ENCODE measurements at places on chromosomes 11 and 22. TPM values are rescaled to one million over a fixed set of nuclear protein-coding genes. Genes with fewer than 3 reads are reported as not detected.

- H3K27ac ChIP-seq = peak overlapping the region; percentile 3
- DNase-seq = no peak
- H3K36me3 ChIP-seq = no peaks in the 10 kb centered on the region
These were observed 189.6 kb downstream of the ADAMTS15 start for GRCh38 chr11:130638033-130638432.

DNA sequence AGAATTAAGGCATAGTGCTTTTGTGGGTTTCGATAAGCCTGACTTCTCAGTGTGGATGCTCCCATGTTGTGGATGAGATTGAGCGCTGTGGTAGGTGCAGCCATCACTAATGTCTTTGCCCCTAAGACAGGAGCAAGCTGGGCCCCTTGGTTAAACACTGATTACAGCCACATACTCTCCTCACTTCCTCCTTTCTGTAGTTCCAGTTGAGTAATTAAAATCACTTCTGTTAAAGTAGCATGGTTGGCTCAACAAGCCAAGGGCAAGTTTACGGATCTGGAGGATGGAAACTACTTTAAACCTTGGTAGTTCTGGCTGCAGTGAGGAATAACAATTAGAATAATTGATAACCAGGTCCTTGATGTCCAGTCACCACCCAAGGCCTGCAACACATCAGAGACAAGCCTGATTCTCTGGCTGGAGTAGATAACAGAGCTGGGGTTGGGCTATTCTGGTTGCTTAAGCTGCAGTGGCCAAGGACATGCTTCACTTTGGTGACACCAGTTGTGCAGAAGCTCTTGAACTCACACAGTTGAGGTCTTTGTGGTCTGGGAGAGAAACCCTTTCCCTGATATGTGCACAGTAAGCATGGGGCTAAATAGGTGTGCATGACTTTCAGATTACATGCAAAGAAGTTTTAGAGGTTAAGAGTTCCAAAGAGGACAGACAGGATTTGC is 81.3 kb downstream of the KIRREL3 start:
- no peak overlapping the region for H3K4me3 ChIP-seq
- H3K27ac ChIP-seq = peak overlapping the region; percentile 19
- no peaks in the 10 kb centered on the region for H3K27me3 ChIP-seq
- no peaks in the 10 kb centered on the region for H3K36me3 ChIP-seq

DNA sequence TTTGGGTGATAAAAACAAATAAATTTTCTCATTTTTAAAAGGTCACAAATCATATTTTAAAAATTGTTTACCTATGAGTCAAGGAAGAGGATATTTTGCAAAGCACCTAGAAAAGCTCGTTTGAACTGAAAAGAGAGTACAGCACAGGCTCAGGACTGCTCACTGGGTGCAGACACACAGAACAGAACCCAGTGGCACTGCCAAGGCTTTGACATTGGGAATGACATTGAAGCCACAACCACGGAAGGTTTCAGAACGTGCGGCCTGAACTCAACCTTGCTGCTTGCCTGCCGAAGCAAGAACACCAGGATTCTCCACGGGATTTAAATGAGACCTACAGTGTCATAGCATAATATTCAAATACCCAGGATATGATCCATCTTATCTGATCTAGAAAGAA is 597.1 kb upstream of the B3GAT1 start:
- no peak overlapping the region for H3K4me3 ChIP-seq
- no peaks in the 10 kb centered on the region for H3K36me3 ChIP-seq
- H3K4me1 ChIP-seq = peaks cover 37% of the 10 kb centered on the region
- no peaks in the 10 kb centered on the region for H3K27me3 ChIP-seq

DNA sequence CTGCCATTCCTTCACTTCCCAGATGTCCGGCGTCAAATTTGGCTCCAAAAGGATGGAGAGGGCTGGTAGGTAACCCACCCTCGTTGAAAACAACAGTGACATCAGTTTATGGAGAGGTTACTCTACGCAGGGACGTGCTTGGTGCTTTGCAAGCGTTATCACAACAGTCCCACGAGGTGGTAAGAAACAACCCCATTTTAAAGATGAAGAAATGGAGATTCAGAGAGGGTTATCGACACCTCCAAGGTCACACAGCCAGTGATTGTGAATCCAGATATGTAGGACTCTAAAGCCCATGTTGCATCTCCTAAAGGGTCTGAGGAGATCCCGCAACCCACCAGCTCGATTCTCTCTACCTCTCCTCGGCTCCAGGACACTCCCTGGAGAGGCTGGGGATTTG is 773 bp downstream of the MIAT start:
- peak overlapping the region; percentile 20 for H3K4me3 ChIP-seq
- peaks cover 58% of the 10 kb centered on the region for H3K27me3 ChIP-seq
- no peak overlapping the region for H3K27ac ChIP-seq
- DNase-seq = no peak
- no peaks in the 10 kb centered on the region for H3K36me3 ChIP-seq

DNA sequence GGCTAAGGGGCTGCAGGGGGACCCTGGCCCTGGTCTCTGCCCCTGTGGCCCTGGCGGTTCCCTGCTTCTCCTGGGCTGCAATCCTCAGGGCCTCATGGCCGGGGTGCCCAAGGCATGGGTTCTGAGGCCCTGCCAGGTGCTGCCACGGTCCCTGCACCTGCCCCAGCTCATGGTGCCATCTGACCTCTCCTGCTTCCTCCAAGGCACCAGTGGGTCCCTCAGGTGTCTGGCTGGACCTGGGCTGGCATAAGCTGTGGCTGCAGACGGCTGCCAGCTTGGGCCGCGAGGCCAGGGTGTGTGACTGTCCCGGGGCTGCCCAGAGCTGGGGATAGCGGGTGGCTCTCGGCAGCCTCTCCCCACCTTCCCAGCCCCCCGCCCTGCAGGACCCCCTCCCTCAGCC is 2.0 kb downstream of the INS start:
- no peak overlapping the region for H3K27ac ChIP-seq
- no peaks in the 10 kb centered on the region for H3K27me3 ChIP-seq
- H3K4me1 ChIP-seq = peaks cover 9% of the 10 kb centered on the region
- no peak for DNase-seq
- H3K36me3 ChIP-seq = no peaks in the 10 kb centered on the region

DNA sequence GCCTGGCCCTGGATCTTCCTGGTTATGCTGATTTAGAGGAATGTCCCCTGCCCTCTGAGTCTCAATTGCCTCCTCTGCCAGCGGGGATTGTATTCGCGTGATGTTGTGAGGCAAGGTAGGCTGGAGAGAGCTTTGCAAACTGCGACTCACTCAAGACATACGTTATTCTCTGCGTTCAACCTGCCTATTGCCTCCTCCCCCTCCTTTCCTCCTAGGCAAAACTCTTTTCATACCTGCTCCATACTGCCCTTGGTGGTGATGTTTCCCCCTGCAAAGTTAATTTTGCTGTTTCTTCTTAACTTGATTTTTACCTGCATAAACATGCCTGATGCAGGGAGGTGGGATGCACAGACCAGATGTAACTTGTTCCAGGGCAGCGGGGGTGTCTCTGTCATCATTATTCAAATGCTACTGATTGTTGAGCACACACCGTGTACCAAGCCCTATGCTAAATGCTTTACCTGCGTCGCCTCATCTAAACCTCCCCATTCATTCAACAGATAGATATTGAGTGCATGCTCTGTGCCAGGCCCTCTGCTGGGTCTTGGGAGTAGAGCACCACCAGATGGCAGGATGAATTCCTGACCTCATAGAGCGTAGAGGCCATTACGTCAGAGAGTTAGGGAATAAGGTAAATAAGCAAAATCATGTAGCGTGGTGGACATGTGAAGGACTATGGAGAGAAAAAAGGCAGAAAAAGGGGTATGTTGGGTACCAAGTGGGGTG is 29.0 kb downstream of the SGSM1 start:
- no peak overlapping the region for H3K4me3 ChIP-seq
- DNase-seq = no peak
- H3K27ac ChIP-seq = no peak overlapping the region
- no peaks in the 10 kb centered on the region for H3K4me1 ChIP-seq

DNA sequence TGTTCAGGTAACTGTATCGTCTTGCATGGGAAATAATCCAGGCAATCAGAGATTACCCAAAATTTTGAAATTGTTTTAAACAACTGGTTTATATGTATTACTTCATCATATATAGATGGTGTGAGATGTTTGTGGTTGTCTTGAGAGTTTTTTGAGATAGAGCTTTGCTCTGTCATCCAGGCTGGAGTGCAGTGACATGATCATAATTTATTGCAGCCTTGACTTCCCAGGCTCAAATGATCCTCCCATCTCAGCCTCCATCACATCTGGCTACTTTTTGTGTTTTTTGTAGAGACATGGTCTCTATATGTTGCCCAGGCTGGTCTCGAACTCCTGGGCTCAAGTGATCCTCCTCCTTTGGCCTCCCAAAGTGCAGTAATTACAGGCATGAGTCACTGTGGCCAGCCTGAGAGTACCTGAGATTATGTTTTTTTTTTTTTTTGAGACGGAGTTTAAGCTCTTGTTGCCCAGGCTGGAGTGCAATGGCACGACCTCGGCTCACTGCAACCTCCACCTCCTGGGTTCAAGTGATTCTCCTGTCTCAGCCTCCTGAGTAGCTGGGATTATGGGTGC is 11.5 kb downstream of the CTNND1 start:
- no peak for DNase-seq
- no peaks in the 10 kb centered on the region for H3K27me3 ChIP-seq
- H3K27ac ChIP-seq = peak overlapping the region; percentile 100
- peaks cover 47% of the 10 kb centered on the region for H3K4me1 ChIP-seq

Gene DLAT
- 70.6 TPM for total RNA-seq

Gene AHNAK
- 50.1 TPM for total RNA-seq

Gene OR10A2
- total RNA-seq = not detected

Gene WBP2NL
- total RNA-seq = not detected

Gene HSPA8
- total RNA-seq = 958 TPM

Gene PRDM11
- total RNA-seq = 15.9 TPM
